ENCODE measurements at places on chromosomes 4 and X.

GRCh38 chr4:171473155-171473554 is 340.0 kb upstream of the GALNTL6 start:
- no peak for DNase-seq

DNA sequence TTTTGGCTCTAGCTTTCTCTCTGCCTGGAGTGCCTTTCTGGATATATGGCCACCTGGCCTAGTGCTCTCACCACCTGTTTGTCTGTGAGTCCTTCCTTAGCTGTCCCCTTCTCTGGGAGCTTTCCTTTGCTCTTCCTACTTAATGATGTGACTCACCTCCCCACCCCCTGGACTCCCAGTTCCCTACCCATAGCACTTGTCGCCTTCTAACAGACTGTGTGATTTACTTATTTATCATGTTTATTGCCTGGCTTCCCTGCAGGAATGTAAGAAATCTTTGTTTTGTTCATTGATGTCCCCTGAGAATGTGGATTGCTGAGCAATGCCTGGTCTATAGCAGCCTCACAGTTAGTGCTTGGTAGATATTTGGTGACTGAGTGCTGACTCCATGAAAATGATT is 18.9 kb downstream of the ADD1 start:
- DNase-seq, result no peak

GRCh38 chr4:161519611-161520010 is 644.2 kb downstream of the FSTL5 start:
- no peak for DNase-seq

DNA sequence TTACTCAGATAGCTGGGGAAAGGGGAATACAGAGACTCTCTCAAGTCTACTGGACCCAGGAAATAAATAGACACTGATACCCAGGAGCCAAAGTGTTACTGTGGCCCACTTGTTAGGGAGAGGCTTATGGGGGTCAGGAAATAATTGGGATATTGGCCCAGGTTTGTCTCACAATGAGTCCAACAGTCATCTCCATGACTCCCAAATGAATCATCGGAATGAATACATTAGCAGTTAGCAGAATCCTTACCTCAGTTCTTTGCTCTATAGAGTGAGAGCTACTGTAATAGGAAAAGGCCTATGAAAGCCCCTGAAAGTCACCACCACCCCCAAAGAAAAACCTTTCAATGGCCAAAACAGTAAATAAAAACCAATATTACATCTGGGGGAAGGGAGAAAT is 42.4 kb upstream of the ARHGEF6 start:
- no peak for DNase-seq

All from effector CD4-positive, alpha-beta T cell (primary cell).